ENCODE measurements at places on chromosomes 5 and 9. TPM values are rescaled to one million over a fixed set of nuclear protein-coding genes. Genes with fewer than 3 reads are reported as not detected.

Gene ERBIN
- total RNA-seq: 55.0 TPM

Gene RASGRF2
- total RNA-seq: 6.9 TPM

Gene CCDC180
- 5.8 TPM for total RNA-seq

Gene FYB1
- total RNA-seq: 29.8 TPM

Gene SH3GL2
- not detected for total RNA-seq

Gene STK32A
- 8.0 TPM for total RNA-seq

Gene TMEM8B
- 24.2 TPM for total RNA-seq

Gene GABRA1
- total RNA-seq: not detected

Gene ACTBL2
- total RNA-seq: not detected

Gene DIRAS2
- not detected for total RNA-seq

Gene RGS3
- 170 TPM for total RNA-seq

Gene IL3
- not detected for total RNA-seq

Gene TTC23L
- 3.7 TPM for total RNA-seq

Gene DOCK2
- total RNA-seq: 32.1 TPM

Gene HAVCR2
- total RNA-seq: 38.0 TPM

Gene ZBTB34
- 9.9 TPM for total RNA-seq

Gene FBP2
- total RNA-seq: 0.49 TPM

Gene CXCL14
- total RNA-seq: 27.5 TPM

Gene ARHGEF37
- total RNA-seq: 11.4 TPM

Gene OLFML2A
- 6.7 TPM for total RNA-seq

Gene SHC3
- 1.5 TPM for total RNA-seq

Gene HTR4
- 7.8 TPM for total RNA-seq

Gene CCDC152
- total RNA-seq: 4.7 TPM

Gene PCAT7
- total RNA-seq: not detected

Gene GLRA1
- total RNA-seq: not detected

Gene DNAH5
- 0.14 TPM for total RNA-seq

Gene PCDHB2
- 4.6 TPM for total RNA-seq

Gene SPATA31E1
- not detected for total RNA-seq

Gene FOXE1
- 0.21 TPM for total RNA-seq

Gene EPB41L4A
- 12.2 TPM for total RNA-seq

Gene IFNA17
- not detected for total RNA-seq

Gene ANGPTL2
- total RNA-seq: 49.1 TPM

Gene ARHGEF39
- 1.2 TPM for total RNA-seq

Gene SLC25A48
- total RNA-seq: 0.78 TPM

Gene DNAJB5
- total RNA-seq: 51.0 TPM

Gene SPAG8
- 5.7 TPM for total RNA-seq

Gene CCNI2
- not detected for total RNA-seq

Gene SYK
- total RNA-seq: 23.3 TPM

Gene SLC46A2
- 2.0 TPM for total RNA-seq

Gene PPP2CA
- total RNA-seq: 53.9 TPM

Gene NUTM2F
- total RNA-seq: not detected

Gene EPB41L4B
- 0.27 TPM for total RNA-seq

Gene PAEP
- total RNA-seq: not detected

Gene PCDHGB7
- 18.0 TPM for total RNA-seq

Gene RNF208
- total RNA-seq: 3.7 TPM

Gene FCN2
- not detected for total RNA-seq

Gene MRPS2
- 31.5 TPM for total RNA-seq

Gene PKD2L2
- not detected for total RNA-seq

Gene SHISAL2B
- not detected for total RNA-seq

Gene FBXL7
- total RNA-seq: 31.7 TPM

Gene GFI1B
- total RNA-seq: not detected

Gene STPG3
- not detected for total RNA-seq

Gene CTNND2
- not detected for total RNA-seq

Gene SEMA6A
- total RNA-seq: 11.4 TPM

Gene PNPLA7
- total RNA-seq: 21.4 TPM

Gene RASEF
- not detected for total RNA-seq

Gene IL4
- not detected for total RNA-seq

All from thoracic aorta (tissue), 2 donors.